ENCODE measurements at places on chromosomes 5 and 9.

GRCh38 chr5:135880278-135880677 lies 15.4 kb downstream of the IL9 start:
- peak; percentile 46 for DNase-seq

DNA sequence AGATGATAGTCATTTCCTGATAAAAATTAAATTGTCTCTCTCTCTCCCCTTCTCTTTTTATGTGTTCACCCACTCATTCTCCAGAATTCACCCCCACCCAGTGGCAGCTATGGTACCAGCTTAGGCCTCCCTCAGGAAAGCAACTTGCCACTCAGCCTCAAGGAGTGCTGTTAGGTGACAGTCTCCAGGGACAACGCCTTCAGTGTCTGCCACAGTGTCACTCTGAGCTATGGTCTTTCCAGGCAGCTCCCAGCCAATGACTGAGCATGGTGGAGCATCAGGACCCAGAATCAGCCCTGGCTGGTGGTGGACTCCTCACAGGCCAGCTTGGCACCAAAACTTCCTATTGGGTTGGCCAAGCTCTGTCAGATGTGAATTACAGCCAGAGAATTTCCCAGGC lies 140.9 kb upstream of the PIK3R1 start:
- no peak for DNase-seq

- DNase-seq = no peak
Observed at GRCh38 chr5:124698770-124699169, 47.7 kb downstream of the ZNF608 start.

GRCh38 chr9:6034954-6035353 lies 19.5 kb upstream of the RANBP6 start:
- DNase-seq = no peak

GRCh38 chr9:101674165-101674564 lies 64.3 kb downstream of the GRIN3A start:
- no peak for DNase-seq

DNA sequence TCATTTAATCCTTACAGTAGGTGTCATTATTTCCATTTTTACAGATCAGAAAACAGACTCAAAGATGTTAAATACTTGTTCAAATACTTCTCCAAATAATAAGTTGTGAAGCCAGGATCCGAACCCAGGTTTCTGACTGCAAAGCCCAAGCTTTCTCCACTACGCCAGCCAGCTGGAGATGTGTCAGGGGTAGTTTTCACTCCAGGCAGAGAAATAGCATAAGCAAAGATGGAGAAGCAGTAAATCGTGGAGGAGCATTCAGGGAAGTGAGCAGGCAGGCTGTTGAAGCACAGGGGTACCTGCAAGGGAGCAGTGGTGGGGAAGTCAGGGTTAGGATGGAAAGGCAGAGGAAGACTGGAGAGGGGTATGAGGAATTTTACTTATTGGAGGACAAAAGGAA lies 2.9 kb downstream of the TLN1 start:
- DNase-seq = no peak

- no peak for DNase-seq
Observed at GRCh38 chr5:80068246-80068636, 33.1 kb downstream of the THBS4 start.

- DNase-seq = no peak
Observed at GRCh38 chr9:33993104-33993503, 55.6 kb downstream of the UBAP2 start.

- DNase-seq = no peak
Observed at GRCh38 chr9:98801969-98802371, 5.5 kb upstream of the GALNT12 start.

GRCh38 chr5:138967791-138968448 lies 92.8 kb upstream of the LRRTM2 start:
- no peak for DNase-seq

DNA sequence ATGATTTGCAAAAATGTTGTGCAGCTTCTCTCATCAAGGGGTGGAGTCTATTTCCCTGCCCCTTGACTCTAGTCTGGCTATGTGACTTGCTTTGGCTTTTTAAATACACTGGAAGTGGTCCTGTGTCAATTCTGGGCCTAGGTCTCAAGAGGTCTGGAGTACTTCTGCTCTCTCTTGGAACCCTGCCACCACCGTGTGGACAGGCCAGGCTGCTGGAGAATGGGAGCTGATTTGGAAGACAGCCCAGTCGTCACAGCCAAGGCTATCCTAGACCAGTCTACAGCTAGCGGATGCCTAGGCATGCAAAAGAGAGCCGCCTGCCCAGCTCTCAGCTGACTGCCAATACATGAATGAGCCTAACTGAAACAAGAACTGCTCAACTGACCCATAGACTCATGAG lies 56.7 kb upstream of the CLINT1 start:
- DNase-seq = no peak

GRCh38 chr5:93601071-93601801 lies 18.2 kb downstream of the NR2F1 start:
- DNase-seq = no peak

DNA sequence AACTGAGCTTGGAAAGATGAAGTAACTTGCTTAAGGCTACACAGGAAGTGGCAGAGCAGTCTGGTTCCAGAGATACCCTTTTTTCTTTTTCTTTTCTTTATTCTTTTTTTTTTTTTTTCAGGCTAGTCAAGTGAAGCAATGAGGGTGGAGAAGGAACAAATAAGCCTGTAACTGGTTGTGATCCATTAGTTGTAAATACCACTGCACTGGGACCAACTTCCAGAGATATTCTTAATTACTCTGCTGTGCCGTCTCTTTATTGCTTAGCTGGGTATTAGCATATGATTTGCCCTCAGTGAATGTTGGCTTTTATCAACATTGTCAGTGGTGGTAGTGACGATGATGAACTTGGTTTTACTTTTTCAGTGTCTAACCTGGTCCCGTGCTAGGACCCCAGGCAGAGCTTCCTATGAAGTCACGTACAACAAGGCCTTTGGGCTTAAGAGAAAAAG lies 26.7 kb downstream of the LNPEP start:
- DNase-seq = no peak

- DNase-seq = no peak
Observed at GRCh38 chr9:31030741-31031202, 1353.7 kb upstream of the ACO1 start.

DNA sequence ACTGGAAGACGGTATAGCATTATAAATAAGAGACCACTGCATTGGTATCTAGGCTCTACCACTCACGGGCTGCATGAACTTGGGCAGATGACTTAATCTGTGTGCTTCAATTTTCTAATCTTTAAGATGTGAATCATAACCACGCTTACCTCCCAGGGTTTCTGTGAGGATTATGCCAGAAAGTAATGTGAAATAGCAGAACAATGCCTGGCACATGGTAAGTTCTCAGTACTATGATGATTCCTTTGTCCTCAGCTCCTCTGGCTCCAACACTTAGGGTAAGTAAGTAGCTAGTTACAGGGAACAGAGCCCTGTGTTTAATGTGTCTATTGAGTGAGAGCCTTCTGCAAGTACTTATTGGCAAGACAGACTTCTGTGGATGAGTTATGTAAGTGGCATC lies 31.1 kb downstream of the POU4F3 start:
- DNase-seq = no peak

DNA sequence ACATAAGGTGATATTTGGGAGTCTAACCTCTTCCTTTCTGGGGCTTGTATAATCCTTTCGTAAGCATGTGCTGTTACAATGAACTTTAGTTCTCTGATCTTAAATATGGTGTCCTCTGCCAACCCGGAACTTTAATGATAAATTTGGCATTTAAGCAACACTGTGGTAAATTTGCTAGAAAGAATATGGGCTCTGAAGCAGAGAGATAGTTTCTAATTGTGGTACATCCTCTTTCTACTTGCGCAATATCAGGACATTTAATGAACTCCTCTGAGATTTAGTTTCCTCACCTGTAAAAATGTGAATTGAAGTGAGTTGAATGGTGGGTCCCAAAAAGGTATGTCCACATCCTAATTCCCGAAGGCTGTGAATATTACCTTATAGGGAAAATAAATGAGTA lies 364.7 kb downstream of the CAAP1 start:
- DNase-seq = no peak

DNA sequence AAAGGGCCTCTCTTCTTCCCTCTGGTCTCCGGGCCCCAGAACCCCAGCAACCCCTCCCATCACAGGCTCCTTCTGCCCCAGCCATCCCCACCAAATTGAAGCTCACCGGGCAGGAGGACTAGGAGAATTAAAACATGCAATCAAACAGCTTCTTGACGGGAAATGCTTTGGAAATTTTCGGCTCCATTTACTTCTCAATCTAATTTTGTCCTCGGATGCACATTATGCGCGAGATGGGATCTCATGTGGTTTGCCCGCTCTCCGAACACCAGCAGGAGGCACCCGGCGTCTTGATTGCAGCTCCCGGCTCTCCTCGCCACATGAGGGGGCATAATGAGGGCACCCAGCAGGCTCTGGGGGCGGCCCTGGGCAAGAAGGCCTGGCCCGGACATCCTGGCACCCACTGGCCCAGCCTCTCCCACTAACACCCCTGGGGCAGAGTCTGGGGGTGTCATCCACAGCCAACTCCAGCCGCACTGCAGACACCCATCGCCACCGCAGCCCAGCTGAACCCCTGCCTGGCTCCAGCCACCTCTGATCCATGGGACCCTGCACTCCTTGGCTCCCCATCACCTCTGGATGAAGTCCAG lies 135.5 kb downstream of the PAX5 start:
- DNase-seq = no peak

GRCh38 chr5:94632024-94632423 lies 13.6 kb downstream of the SLF1 start:
- DNase-seq = peak; percentile 5

DNA sequence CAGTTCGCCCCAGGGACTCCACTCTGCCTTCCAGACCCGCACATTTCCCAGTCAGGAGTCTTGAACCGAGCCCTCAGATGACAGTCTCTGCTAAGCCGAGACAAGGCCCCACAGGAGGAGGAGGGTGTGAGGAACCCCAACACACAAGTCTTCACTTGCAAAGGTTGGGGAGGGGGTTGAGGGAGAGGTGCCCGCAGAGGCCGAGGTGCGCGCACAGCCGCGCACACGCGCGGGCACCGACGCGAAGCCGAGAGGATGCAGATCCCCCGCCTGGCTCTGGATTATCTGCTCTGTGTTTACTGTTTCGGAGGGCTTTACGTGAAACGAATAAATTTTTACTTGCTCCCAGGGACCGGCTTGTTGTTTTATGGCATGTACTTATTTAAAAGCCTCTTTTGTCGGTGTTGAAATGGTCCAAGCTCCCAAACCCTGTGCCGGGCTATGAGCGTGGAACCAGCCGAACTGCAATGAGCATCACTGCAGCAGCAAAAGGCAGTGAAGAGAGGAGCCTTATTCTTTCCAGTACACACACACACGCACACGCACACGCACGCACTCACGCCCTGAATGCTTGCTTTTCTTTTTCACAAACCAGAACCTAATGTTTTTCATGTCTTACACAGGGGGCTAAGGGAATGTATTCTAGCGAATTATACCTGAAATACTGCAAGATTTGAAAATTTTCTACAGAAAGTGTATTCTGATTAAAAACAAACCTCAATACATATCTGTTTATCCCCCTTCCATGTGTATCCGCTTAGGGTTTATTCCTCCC lies 297.7 kb downstream of the PARP8 start:
- DNase-seq = no peak

DNA sequence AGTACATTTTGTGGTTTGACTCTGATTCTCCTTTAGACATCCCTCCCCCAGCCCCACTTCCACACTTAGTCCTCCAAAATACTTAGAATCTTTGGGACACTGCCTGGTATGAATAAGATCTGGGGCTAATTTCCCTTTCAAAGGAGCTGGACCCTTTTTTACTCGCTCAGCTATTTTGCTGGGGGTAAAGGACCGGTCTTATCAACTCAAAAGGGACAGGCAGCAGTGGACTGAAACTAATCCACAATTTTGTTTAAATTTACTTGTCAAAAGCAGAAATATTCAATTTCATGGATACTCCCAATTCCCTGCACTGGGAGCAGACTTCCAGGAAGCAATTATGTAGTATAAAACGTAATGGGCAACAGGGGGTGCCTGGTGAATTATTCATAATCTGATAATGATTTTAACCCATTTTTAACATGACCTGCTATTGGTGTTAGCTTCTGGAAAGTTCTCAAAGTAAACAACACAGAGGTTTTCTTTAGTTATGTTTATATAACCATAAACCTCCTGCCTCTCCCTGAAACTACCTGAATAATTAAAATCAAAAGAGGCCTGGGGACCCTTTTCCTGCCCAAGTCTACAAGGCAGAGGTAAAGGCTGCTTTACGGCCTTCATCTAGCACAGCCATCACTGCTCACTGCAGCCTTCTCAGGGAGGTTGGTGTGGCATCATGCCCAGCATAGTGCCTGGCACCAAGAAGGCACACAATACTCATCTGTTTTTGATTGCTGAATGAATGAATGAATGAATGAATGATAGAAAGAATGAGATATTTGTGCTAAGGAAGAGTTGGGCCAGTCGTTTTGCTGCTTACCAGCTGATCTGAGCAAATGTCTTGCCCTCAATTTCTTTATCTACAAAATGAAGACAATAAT lies 44.2 kb upstream of the GNPDA1 start:
- no peak for DNase-seq

DNA sequence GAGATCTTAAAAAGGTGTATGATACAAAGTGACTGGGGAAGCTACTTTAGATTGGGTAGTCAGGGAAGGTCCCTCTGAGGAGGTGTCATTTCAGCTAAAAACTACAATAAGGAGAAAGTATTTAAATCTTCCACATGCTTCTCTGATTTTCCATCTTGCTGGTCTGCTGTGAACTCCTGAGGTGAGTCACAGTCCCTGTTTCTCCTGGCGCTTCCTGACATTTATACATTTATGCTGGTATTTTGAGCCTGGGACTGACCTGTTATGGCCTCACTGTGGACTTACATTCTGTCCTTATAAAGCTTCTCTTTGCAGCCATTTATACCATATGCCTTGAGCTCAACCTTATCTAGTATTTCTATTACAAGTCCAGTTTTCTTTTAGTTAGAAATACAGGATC lies 95.1 kb downstream of the MED27 start:
- DNase-seq = no peak

DNA sequence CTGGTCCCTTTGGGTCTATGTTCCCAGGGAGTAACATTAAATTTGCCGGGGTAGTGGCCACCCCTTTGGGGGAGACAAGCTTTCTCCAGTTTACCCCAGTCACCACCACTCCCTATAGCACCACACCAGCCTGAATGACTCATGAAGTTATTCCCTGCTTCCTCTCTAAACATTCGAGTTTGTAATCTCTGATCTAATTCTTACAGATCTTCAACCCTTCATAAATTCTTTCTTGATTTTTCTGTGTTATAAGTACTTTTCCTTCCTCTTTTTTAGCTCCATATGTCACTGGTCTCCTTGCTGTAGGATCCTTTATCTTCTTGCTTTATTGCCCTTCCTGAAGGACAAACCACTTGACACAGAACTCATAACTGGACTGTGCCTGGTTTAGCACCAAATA lies 55.6 kb downstream of the GNA14 start:
- DNase-seq = no peak

DNA sequence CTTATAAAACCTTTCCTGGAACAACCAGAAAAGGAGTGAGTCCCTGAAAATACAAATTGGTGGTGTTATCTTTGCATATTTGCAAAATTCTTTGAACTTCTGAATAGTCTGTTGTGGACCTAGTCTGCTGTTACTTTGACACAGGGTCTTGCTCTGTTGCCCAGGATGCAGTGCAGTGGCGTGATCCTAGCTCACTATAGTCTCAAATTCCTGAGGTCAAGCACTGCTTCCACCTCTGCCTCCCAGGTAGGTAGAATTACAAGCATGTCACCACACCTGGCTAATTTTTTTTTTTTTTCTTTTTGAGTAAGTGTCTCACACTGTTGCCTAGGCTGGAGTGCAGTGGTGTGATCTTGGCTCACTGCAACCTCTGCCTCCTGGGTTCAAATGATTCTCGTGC lies 43.7 kb upstream of the SPRY4 start:
- no peak for DNase-seq

GRCh38 chr9:38000332-38000731 lies 68.7 kb downstream of the SHB start:
- no peak for DNase-seq

GRCh38 chr5:98909363-98909762 lies 19.4 kb downstream of the CHD1 start:
- no peak for DNase-seq

All from germinal center (tissue), 1 donor.